ENCODE measurements at places on chromosomes 7 and 10.
A peak's percentile ranks its signal among the peaks of the same experiment; 100 is the strongest.

DNA sequence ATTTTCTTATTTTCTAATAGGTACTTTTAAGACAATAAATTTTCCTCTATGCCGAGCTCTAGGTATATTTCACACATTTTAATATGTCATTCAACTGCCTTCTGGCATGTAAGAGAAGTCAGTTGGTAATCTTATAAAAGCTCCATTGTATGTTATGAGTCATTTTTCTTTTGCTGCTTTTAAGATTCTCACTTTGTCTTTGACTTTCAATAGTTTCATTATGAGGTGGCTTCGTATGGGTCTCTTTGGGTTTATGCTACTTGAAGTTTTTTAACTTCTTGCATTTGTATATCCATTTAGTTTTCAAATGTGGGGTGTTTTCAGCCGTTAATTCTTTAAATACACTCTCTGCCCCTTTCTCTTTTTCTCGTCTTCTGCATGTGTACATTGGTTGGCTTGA is 80.5 kb downstream of the ABCA13 start:
- no peak for DNase-seq

DNA sequence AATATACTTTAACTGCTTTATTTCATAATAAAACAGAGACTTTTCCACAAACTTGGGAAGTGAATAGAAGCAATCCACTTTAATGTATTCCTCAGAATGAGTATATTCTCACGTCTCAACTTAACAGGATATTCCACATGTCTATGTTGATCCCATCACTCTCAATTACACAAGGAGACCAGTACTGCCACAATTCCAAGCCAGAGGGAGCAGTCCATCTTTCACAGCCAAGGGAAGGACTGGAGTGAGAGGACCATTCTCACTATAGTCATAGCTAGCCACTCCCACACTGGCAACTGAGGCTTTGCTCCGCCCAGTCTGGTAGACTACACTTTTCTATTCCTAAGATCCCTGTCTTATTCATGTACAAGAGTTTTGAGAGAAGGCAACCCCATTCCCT is 553.9 kb downstream of the CNTNAP2 start:
- DNase-seq, result no peak

DNA sequence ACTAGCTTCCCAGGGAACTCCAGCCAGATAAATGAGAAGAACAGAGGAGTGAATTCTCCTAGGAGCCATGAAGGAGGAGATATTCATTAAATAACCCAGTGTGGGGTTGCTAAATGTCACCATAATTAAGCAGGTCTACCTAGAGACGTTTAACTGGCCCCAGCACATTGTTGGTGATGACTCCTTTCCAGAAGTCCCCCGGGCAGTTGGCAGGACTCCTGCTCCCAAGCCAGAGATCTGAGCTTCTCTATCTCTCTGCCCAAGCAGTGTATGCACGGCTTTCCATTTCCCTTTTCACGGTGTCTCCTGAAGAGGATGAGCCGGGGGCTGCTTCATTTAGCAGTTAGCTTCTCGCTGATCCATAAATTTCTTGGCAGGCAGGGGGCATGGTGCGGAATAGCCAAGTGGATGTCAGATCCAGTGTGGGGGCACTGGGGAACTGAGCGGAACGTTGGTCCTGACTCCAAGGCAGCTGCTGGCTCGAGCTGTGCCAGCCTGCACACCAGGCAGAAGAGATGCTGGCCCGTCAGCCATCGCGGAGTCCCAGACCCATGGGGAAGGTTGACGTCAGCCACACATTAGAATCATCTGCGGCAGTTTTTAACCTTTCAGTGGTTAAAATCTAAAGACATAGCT is 142.0 kb upstream of the NPY start:
- no peak for DNase-seq

DNA sequence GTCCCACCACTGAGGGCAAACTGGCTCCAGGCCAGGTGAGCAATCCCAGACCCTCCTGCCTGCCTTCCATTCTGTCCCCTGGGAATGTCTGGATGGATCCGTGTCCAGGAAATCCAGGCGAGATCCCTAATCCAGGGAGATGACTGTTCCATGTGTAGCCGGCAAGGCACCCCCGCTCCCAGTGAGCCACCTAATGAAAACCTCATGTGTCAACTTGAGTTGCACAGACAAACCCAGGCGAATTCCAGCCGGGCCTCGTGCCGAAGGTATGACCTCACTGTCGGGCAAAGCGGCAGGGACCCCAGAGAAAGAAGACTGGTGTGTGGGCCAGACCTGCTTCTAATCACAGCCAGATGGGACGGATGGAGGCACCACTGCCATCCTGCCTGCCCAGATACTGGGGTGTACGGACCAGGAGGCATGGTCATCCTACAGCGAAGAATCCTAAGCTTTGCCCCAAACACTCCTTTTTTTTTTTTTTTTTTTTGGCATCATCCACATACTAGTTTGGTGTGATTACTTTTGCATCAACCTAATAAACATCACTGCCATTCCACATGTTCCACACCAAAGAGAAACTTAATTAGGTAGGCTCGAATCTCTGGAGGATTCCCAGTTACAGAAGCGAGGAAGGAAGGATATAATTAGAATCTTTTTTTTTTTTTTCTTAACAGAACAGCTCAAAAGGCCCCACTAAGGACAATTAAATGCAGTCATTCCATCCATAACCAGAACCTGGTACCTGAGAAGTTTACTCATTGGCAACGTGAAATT is 313.1 kb downstream of the CALN1 start:
- DNase-seq, result no peak

DNA sequence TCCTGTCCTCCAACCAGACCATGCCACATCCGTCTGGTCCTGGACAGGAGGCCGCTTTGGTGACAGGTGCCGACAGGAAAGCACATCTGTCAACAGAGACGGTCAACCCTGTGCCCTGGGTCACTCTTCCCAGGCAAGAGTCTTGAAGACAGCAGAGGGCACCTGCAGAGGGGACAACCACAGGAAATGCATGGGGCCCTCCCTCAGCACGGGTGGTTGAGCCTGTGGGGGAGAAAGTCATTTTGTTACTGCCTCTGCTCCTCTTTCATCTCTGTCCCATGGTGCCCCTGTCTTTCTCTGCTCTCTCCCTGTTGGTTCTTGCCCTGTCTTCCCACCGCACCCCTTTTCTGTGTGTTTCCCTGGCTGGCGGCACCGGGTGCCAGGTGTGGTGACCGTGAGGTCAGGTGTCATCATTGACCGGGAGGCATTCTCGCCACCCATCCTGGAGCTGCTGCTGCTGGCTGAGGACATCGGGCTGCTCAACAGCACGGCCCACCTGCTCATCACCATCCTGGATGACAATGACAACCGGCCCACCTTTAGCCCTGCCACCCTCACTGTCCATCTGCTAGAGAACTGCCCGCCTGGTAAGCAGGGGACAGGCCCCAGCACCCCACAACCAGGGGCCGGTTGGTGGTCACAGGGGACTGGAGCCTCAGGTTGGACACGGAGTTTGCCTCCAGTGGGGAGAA is 17.6 kb upstream of the VSIR start:
- no peak for DNase-seq

DNA sequence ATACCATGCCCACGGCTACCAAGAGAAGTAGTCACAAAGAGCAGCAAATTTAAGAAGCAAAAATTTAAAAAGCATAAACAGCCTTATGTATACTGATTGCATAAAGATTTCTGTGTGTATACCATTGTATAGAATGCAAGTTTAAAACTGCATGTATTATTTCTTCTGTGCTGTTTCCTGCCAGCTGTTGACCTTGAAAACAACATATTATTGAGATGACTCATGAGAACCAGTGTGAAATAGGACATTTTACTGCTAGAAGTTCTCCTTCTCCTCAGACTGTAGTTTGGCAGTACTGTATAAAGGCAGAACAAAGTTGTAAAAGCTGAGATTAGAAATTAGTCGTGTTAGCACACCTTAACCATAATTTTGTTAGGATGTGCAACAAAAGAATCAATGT is 42.3 kb upstream of the SGCE start:
- no peak for DNase-seq

GRCh38 chr7:99141841-99142726 is 1.8 kb downstream of the SMURF1 start:
- DNase-seq, result peak; percentile 43

GRCh38 chr10:5563991-5564536 is 39.3 kb downstream of the CALML3 start:
- no peak for DNase-seq

- DNase-seq, result no peak
These were observed 14.5 kb downstream of the GPRIN2 start for GRCh38 chr10:46541735-46542566.

GRCh38 chr10:110859973-110860376 is 11.8 kb upstream of the PDCD4 start:
- DNase-seq, result no peak

DNA sequence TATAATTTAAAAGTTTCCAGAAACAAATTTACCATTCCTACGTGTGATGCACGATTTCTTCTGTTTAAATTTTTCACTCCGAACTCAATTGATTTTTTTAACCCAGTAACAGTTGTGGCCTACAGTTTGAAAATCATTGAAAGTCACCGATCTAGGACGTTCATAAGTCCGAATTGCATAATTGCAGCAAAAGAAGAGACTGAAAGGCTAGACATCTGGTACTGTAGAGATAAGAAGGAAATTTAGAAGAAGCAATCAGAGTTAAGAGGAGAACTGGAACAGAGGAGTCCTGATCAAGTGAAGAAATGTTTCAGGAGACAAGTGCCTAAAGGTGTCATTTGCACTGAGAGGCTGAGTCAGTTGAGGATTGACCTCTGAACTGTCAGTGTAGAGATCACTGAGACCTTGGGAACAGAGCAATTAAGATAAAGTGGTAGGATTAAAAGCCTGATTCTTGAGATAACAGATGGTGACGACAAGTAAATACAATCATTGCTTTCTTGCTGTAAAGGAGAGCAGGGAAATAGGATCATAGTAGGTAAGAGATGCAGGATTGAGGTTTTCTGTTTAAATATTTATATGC is 73.5 kb downstream of the ZFAND4 start:
- DNase-seq, result no peak

DNA sequence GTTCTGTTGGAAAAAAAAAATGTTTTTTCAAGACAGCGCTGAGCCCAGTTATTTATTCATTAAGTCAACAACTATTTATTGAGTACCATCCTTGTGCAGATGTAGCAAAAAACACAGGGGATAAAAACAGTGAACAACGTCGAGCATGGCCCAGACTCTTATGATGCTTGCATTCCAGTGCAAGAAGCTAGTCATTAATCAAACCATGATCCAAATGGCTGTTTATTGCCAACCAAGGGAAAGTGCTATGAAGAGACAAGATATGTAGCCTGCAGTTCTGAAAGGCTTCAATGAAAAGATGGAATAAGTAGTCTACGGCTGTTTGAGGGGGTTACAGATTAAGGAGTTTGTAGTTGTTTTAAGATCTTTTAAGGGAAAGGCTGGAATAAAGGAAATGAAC is 262.3 kb downstream of the NEBL start:
- no peak for DNase-seq

DNA sequence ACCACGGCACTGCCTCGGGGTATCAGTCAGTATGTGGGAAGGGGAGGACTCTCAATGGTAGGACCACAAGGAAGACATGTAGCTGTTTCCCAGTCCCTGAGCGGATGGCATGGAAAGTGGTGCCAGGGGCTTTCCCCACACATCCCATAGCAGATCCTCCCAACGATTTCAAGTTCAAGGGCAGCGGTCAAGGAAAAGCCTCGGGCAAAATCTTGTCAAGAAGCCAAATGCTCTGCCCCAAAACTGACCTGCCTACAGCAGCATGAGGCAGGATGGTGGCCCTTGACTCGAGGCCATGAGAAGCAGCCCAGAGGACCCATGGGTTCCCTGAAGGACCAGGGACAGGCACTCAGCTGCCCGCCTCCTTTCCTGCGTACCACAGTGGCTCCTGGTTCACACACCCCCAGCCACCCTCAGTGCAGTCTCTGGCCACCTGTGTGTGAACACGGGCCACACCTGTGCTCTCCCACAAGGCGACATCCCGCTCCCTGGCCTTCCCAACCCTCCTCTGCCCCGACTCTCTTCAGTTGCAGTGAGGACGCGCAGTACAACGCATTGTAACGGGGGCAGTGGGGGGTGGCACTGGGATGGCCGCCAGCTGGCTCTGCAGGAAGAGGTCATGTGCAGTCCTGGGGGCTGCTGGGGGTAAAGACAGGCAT is 43.6 kb downstream of the CTBP2 start:
- DNase-seq, result no peak

GRCh38 chr7:36006636-36007229 is 146.3 kb upstream of the EEPD1 start:
- DNase-seq, result no peak

DNA sequence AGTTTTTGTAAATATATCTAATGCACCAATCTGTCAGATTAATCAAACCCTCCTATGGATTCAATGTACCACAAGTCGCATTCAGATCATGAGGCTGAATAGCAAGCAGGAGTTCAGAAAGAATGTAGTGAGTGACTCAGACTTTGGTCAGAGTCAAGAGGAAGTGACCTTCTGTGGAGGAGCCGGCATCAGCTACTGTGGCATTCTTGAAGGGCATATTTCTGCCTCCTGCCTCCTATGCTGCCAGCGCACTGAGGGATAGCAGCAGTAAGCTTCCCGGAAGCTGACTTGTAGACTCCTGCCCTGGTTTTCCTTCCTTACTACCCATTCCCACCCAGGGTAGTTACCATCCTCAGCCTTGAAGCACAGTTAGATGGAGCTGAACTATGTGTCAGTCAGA is 867.5 kb downstream of the NRG3 start:
- DNase-seq, result no peak

DNA sequence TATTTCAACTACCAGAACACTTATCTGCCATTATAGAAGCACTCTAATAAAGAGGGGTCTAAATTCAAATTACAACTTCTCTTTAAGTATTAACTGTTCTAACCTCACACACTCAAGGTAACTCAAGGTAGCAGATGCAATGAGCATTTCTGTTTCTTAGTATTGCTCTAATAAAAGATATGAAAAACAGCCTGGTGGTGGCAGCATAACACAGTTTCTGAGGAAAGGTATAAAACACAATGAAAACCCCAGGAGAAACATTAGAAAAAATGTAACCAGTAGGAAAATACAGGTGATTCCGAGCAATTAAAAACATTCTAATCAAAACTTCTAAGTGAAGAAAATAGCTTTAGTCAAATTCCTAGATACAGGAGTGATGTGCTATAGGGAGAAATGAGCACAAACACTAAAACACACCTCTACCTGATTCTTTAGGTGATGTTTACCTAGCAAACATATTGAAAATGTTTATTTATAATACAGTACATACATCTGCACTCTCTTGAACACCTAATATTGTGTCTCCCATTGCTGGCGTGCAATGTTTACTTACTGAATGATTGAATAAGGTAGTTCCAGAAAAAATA is 3.5 kb downstream of the MKRN1 start:
- DNase-seq, result peak; percentile 22

DNA sequence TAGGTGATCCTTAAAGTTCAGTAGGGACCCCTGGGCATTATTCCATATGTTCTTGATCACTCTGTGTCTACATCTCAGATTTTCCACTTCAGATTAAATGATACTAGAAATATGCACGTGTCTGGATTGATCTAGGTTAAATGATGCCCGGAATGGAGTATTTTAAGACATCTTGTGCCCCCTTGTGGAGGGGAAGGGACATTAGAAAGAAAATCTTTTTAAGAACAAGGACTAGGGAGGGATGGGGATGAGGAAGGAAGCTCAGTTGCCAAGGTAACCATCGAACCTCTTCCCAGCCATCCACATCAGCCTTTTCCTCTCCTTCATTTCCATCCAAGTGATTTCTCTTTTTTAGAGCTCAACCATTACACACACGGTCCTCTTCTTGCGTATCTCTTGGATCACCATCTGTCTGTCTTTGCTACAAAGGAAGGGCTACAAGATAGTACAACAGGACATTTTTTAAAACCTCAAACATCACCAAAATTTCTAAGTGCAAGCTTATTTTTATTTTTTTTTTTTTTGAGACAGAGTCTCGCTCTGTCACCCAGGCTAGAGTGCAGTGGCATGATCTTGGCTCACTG is 40.5 kb downstream of the PRSS2 start:
- no peak for DNase-seq

All from stimulated activated CD8-positive, alpha-beta memory T cell treated with anti-CD3 and anti-CD28 coated beads, Interleukin-4, amount 100 ng/mL, for 1 hour (primary cell).